Activated T-helper 2 cell treated with anti-CD3 and anti-CD28 coated beads, Interferon-gamma antibody, Interleukin-2, Interleukin-4, amounts not matched to agents 10 μg/mL and 5 μg/mL and 100 μg/mL, durations not matched to agents 14 hours and 24 hours and 36 hours (primary cell): ENCODE measurements at places on chromosomes 6 and 20. TPM values are rescaled to one million over a fixed set of nuclear protein-coding genes. Genes with fewer than 3 reads are reported as not detected.

Gene DHX35
- total RNA-seq: 14.8 and 15.3 TPM in 2 replicates

DNA sequence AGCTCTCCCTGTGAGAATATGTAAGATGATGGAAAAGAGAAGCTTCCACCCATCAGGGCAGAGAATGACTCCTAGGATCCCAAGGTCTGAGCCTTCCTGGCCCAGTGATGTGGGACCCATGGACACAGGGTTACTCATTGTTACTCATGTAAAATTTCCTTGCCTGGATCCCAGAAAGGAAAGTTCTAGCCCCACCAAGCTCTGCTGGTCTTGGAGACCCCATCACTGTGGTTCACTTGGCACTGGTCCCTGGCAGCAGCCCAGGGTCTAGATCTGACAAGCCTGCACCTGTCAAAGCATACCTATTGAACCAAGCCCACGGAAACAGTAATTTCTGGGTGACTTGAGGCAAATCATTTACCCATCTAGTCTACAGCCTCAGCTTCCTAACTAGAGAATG is 22.1 kb downstream of the MDGA1 start:
- DNase-seq: no peak

GRCh38 chr20:46990017-46990595 is 95.5 kb downstream of the EYA2 start:
- DNase-seq: peak; percentile 69

- no peak for DNase-seq
Measured at GRCh38 chr6:126086560-126086959, 100.2 kb downstream of the TRMT11 start.
